Fibroblast of the aortic adventitia (primary cell): ENCODE measurements at places on chromosomes 16 and 17. TPM values are rescaled to one million over a fixed set of nuclear protein-coding genes. Genes with fewer than 3 reads are reported as not detected.

The TRPV3 gene
- total RNA-seq: 1.5 and 1.9 TPM in 2 replicates

The CNGB1 gene
- not detected in 2 replicates for total RNA-seq

The CEP295NL gene
- total RNA-seq: 1.5 and 3.3 TPM in 2 replicates

The GJD3 gene
- 5.9 TPM in 1 of 2 replicates, not detected in the other for total RNA-seq

The SLC4A1 gene
- total RNA-seq: not detected in 2 replicates

The PIK3R6 gene
- total RNA-seq: 0.16 TPM in 1 of 2 replicates, not detected in the other

The KRTAP4-6 gene
- total RNA-seq: not detected in 2 replicates

The GCGR gene
- total RNA-seq: not detected in 2 replicates

DNA sequence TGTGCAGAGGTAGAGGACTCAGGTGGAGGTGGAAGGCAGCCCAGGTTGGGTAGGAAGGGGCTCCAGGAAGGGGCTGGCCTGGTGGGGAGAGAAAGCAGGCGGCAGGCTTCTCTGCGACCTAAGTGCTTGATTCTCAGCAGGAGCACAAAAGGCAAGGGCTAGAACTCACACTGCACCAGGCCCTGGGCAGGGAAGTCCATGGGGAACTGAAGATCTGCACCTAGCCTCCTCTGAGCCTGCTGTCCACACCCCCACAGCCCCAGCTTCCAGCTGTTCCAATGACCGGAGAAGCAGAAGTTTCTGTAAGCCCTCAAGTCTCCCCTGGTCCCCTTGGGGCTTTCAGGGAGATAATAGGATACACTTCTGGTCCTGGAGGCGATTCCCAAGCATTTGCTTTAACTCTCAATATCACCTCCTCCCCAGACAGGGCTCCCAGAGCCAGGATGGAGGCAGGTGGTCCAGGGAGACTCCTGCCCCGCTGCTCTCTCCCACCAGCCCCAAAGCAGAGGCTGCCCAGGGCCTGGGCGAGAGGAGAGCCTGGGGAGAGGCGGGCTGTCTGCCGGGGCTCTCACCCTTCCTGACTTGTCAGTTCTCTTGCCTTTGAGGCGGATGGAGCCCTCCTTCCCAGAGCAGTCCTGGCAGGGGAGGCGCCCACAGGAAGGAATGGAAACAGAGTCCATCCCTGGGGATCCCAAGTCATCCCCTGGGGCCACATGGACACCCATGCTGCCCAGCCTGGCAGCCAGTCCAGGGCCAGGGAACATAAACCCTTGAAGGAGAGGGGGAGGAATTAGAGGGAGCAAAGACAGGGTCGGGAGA, 126.0 kb downstream of the RBFOX3 start:
- no peak for DNase-seq

- DNase-seq: no peak
These were observed 213.3 kb downstream of the MRTFB start for GRCh38 chr16:14284371-14284770.

- DNase-seq: no peak
These were observed 9.1 kb upstream of the MSL1 start for GRCh38 chr17:40112718-40113109.

DNA sequence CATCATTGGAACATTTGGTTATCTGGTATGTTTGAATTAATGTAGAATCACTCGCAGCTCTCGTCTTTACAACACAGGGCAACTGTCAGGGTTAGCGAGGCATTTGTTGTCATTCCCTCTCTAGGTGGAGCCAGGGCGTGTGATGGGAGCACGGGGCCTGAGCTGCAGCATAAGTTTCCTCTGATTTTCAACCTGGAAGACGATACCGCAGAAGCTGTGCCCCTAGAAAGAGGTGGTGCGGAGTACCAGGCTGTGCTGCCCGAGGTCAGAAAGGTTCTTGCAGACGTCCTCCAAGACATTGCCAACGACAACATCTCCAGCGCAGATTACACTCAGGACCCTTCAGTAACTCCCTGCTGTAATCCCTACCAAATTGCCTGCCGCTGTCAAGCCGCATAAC, 37.2 kb downstream of the WIPI1 start:
- DNase-seq: no peak

- DNase-seq: no peak
These were observed 158.6 kb upstream of the CDH5 start for GRCh38 chr16:66207883-66208265.

DNA sequence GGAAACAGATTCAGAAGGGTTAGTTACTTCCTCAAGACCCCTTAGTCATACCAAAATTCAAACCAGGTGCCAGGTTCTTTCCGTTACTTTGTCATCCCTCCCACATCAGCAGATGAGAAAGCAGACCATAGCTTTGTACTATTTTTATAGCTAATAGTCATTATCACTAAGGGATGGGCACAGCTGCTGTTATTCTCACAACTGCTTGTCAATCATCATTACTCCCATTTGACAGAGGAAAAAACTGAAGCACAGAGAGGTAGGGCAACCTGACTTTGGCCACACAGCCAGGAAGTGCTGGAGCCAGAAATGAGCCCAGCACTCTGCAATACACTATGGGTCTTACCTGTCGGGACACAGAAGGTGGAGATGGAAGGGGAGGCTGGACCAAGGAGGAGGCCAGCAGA, 30.0 kb downstream of the TEKT5 start:
- no peak for DNase-seq

GRCh38 chr17:42980766-42981397, 517 bp downstream of the RUNDC1 start:
- DNase-seq: peak; percentile 39

DNA sequence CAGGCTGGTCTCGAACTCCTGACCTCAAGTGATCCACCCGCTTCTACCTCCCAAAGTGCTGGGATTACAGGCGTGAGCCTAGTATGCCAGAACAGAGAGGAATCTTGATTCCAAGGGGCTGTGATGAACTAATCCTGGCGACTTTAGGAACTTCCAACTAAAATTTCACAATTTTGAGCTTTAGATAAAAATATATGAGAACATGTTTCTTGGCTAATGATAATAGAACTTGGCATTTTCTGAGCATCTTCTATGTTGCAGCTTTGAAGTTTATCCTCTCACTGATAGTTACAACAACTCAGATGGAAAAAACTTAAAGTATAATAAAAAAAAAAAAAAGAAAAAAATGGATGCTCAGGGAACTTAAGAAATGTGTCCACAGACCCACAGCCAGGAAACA, 69.8 kb upstream of the WSCD1 start:
- DNase-seq: no peak

DNA sequence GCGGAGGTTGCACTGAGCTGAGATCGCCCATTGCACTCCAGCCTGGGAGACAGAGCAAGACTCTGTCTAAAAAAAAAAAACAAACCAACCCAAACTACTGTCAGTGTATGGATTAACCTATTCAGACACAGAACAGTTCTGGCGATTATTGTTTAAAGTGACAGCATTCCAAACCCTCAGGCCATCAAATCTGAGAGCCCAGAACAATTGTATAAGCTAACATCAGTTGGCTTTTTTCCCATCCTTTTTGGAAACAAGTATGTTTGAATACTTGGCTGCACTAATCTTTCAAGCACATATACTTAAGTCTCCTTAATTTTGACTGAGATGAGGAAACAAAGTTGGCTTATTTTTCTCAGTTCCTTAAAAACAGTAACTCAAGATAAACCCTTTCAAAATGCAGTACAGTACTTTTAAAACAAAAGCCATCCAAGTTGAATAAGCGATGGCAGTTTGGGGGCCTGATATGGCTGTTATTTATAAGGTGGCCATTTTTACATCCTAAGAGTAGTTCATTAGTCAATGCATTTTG, 1.4 kb downstream of the ZSWIM7 start:
- peak; percentile 46 for DNase-seq

DNA sequence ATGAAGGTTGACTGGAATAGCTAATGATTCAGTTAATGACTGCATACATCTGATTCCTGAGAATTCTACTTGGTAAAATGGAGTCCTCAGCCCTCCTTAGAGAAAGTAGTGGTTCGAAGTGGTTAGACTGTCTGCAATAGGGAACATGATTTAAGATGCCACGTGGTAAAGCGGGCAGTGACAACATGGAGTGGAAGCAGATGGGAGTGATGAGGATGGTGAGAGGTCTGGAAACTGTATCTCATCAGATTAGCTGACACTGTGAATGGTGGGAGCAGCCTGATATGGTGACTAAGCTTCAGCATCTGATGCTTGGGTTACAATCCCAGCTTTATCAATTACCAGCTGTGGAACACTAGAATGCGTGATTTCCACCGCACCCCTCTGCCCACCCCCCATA, 8.4 kb downstream of the CDH11 start:
- DNase-seq: no peak

- peak; percentile 71 for DNase-seq
These were observed 9.9 kb upstream of the RAP1GAP2 start for GRCh38 chr17:2786176-2786881.
